ENCODE measurements at places on chromosomes 11 and 22. TPM values are rescaled to one million over a fixed set of nuclear protein-coding genes. Genes with fewer than 3 reads are reported as not detected.

DNA sequence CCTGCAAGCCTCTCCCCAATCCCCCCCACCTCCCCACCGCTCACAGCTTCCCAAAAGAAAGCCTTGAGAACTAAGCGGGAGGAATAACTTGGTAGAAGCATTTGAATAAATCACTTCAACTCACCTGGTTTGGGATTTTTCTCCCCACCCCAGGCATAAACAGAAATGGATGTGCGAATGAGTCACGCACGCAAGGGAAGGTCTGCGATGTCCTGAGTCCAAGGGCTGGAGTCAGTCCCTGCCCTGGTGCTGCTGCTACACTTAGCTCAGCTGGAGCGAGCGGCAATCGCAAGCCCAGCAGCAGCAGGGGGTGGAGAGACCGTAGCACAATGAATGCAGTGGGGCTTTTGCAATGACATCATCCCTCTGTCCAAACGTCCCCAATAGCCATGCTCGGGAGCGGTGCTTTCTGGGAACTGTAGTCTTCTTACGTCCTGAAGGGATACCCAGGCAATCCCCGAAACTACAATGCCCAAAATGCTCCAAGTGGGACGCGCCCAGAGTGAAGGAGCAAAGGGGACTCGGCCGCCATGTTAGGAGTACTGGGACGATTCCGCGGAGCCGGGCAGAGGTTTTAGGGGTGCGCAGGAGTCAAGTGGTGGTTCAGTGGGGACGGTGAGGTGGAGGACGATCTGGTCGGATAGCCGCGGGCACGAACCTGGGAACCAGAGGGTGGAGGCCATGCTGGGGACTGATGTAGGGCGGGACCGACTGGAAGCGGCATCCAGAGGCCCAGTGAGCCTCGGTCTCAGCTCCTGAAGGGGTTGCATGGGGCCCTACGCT lies at the start of gene RAB30:
TSS of gene RAB30 (minus strand) at position 331 of the 783 bp plus-strand sequence. CDS start 74,581 bp downstream, outside the sequence.
- DNase-seq = peak; percentile 100

DNA sequence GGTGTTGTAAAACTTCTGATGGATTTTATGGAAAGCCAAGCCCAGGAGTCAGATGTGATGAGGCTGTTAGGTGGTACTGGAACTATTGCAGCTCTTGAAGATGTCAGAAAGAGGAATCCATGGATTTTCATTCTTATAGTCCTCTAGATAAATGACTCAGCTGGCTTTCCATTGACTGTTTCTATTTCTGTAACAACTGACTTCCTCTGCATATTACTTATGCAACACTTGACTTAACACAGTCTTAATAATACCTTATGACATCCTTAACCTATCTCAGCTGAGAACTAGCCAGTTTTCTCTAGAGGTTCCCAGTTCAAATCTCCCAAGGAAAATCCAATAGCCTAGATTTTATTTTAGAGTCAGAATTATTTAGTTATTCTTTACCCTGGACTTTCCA lies 263.8 kb downstream of the LUZP2 start:
- no peak for DNase-seq

GRCh38 chr11:72483412-72484186 lies 49.3 kb upstream of the CLPB start:
- DNase-seq = no peak

DNA sequence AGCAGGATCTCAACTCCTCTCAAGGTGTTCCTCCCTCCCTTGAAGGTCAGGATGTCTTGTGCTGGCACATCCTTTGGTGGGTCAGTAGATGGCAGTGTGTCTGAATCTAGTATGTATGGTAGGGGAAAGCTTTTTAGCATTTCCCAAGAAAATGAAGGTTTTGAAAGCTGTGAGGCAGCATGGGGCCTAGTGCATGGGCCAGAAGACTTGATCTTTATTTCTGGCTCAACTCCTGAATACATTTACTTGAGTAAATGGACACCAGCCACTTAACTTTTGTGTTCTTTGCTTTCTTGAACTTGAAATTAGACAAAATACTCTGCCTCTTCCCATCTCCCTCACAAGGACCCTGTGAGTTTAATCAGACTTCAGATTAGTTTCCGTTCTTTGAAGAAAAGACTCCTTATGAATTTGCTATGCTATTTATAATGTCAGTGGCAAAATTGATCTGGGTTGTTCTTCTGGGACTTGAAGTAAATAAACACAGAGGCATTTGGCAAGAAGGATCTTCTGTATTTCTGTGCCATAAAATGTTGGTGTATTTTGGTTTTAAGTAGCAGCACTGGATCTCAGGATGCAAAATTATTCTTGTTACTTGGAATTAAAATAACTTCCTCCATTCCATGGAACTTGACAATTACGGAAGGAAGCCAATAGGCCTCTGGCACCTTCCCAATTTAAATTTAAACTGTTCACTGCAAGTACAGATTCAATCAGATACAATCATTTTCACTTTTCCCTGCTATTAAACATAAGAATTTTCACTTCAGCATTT lies 288.8 kb downstream of the CASP12 start:
- DNase-seq = no peak

- no peak for DNase-seq
Observed at GRCh38 chr11:99522467-99523173, 501.9 kb downstream of the CNTN5 start.

GRCh38 chr22:29987137-29987536 lies 93.1 kb upstream of the HORMAD2 start:
- DNase-seq = no peak

DNA sequence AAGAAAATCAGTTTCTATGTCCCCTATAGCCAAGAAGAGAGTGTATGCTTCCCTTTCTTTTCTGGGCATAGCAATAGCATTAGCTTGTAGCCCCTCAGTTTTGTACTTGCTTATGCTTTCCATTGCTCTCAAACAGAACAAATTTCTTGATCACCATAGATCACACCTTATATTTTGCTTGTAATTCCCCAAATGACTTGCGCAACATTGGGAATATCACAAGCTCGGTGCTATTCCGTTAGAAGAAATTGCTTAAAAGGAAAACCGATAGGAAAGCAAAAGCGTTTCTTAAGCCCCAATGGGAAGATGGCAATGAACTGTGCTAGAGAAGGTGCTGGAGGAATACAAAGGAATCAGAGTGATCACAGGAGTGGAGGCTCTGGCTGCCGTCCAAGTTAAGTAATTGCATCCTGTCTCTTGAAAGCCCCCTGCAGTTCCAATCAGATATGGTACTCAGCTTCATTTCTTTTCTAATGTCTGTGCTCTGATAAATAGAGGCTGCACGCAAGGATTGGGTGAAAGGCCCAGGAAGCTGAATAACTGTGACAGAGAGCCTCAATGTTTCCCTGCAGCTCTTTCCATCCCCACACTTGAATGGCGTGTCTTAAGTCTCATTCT lies 182.1 kb upstream of the KIRREL3 start:
- DNase-seq = no peak

GRCh38 chr11:64598106-64598796 lies 7.2 kb downstream of the SLC22A12 start:
- DNase-seq = no peak

DNA sequence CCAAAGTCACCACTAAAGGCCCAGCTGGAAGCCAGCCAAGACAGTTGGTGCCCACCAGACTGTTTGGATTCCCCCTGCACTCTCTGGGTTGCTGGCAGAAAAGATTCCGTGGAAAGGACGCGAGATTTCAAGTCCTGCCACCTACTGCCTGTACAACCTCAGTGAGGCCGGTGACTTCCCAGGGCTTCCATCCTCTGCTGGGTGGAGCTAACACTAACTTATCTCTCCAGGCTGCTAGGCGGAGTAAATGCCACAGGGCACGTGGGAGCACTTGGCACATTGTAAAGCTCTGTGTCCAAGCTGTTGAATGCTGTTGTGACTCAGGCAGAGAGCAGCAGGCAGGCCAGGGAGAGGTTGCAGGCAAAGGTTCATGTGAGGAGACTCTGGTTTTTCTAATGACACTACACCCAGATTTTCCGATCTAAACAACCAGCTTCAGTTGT lies 50.9 kb upstream of the CDON start:
- no peak for DNase-seq

The PRG2 gene
- 0.98 TPM for polyA plus RNA-seq

The MS4A4E gene
- 1.3 TPM for polyA plus RNA-seq

The SPINDOC gene
- 27.2 TPM for polyA plus RNA-seq

Data from left renal pelvis (tissue), 4 donors.